ENCODE measurements at places on chromosomes 16 and 17.
A peak's percentile ranks its signal among the peaks of the same experiment; 100 is the strongest.

DNA sequence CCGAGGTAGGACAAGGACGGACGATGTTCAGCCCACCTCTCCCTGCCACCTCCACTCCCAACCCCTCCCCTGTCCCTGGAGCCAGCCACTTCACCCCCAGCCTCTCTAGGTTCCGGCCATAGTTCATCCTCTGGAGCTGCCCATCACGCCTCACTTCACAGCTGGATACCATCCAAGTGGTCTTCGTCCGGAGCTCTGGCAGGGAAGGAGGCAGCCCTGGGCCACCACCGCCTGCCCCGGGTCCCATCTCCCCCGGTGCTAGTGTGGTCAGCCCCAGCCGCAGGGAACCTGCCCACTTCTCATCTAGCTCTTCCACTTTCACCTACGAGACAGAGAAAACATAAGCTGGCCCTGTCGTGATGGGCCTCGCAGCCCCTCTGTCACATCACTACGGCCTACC lies 6.3 kb upstream of the GPS2 start:
- DNase-seq, result no peak

GRCh38 chr16:83851473-83851872 lies 43.7 kb downstream of the HSBP1 start:
- DNase-seq, result no peak

- no peak for DNase-seq
These were observed 44.2 kb downstream of the WDR45B start for GRCh38 chr17:82603981-82604448.

DNA sequence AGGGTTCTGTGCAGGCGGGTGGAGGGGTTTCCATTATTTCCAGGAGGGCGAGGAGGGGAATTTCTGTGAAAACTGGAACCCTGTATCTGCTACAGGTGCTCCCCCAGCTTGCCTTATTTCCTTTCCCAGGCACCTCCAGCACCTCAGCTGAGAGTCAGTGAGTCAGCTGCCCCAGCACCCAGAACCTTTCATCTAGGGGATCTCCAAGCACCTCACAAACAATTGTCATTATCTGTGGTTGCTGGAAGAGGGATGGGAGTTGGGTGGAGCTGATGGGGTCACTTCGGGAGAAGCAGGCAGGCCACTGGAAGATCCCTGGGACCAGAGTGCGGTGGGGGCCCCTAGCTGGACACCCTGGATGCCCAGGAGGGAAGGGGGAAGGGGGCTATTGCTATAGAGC lies 10.0 kb upstream of the CLUH start:
- no peak for DNase-seq

- no peak for DNase-seq
These were observed 11.8 kb downstream of the METTL9 start for GRCh38 chr16:21611198-21611555.

GRCh38 chr17:68200689-68201417 lies 47.0 kb upstream of the AMZ2 start:
- peak; percentile 60 for DNase-seq

GRCh38 chr17:83175119-83175821 lies 95.9 kb downstream of the METRNL start:
- no peak for DNase-seq

DNA sequence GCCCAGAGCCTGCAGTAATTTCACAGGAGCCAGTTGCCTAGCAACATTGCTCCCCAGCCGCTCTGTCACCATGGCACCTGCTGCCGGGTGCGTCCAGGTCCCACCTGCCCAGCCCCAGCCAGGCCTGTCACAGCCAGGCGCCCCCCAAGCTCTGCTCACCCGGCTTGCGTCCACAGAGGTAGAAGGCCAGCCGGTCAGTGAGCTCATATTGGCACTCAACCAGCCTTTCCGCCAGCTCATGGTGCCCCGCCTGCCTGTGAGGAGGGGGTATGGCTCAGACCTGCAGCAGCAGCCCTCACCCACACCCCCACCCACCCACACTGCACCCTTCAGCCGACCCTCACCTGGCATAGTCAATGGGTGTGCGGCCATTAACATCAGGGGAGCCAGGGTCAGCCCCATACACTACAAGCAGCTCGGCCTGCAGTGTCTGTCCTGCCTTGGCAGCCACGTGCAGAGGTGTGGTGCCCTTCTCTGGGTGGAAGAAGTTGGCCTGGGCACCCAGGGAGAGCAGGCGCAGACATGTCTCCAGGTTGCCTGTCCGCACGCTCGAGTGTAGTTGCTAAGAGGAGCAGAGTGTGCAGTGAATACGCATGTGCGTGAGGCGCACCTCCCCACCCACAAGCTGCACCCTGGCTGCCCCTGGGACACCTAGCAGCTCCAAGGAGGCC lies 7.7 kb downstream of the GIT1 start:
- DNase-seq, result no peak

- no peak for DNase-seq
These were observed 342.7 kb upstream of the TNRC6C start for GRCh38 chr17:77615703-77616253.

DNA sequence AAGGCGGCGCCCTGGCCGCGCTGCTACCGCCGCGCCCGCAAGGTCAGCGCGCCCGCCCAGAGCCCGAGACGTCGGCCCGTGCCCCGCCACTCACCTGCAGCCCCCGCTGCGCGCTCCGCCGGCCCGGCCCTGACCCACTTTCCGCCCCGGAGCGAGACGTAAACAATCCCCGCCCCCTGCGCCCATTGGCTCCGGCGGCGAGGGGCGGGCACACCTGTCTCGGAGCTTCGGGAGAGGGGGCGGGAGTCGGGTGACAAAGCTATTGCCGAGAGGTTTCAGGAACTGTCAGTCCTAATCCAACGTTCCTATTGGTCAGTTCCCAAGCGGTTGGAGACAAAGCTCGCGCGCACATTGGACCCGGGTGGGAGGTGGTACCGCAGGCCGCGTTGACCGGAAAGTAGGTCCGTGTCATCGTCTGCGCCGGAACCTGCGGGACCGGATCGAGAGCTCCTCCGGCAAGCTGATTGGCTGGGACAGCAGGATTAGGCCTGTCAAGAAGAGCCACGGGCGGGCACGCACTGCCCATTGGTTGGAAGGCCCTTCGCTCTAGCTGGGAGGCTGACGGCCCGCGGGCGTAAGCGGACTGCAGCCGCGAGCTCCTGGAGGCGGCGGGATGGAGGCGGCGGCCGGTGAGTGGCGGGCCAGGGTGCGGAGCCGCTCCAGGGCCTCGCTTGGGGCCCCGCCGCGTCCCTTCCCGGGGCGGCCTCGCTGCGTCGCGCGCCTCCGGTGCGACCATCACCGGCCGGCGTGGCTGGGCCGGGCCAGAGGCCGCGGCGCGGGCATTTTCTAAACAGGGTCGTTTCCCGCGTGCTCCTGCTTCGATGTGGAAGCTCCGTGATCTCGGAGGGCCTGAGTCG lies at the start of the genes NUBP2 and SPSB3:
Gene NUBP2 (plus strand): TSS at position 553 of the 857 bp plus-strand sequence. CDS start 61 bp downstream, at position 614.
Gene SPSB3 (minus strand): TSS at position 164 of the 857 bp plus-strand sequence. CDS start 1,088 bp downstream, outside the sequence.
- peak; percentile 100 for DNase-seq

GRCh38 chr17:79699386-79700036 lies 31.2 kb upstream of the ENPP7 start:
- no peak for DNase-seq

DNA sequence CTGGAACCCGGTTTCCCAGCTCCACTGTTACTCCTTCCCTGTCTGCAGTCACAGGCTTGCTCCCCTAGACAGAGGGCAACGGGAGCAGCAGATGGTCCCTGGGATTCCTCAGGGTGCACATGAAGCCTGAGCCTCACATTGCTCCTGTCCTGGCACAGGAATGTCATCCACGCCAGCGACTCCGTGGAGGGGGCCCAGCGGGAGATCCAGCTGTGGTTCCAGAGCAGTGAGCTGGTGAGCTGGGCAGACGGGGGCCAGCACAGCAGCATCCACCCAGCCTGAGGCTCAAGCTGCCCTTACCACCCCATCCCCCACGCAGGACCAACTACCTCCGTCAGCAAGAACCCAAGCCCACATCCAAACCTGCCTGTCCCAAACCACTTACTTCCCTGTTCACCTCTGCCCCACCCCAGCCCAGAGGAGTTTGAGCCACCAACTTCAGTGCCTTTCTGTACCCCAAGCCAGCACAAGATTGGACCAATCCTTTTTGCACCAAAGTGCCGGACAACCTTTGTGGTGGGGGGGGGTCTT lies 1.6 kb upstream of the DECR2 start:
- no peak for DNase-seq

DNA sequence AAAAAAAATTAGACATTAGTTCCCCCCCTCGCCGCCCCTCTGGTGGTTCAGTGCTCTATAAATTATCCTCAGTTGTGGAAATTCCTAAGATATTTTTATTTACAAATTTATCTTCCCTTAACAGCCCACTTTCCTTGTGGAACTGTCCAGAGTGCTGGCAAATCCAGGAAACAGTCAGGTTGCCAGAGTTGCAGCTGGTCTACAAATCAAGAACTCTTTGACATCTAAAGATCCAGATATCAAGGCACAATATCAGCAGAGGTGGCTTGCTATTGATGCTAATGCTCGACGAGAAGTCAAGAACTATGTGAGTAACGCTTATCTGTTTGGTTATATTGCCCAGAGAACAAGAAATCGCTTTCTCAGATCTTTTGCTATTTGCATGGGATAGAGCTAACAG lies 2.9 kb downstream of the KPNB1 start:
- no peak for DNase-seq

DNA sequence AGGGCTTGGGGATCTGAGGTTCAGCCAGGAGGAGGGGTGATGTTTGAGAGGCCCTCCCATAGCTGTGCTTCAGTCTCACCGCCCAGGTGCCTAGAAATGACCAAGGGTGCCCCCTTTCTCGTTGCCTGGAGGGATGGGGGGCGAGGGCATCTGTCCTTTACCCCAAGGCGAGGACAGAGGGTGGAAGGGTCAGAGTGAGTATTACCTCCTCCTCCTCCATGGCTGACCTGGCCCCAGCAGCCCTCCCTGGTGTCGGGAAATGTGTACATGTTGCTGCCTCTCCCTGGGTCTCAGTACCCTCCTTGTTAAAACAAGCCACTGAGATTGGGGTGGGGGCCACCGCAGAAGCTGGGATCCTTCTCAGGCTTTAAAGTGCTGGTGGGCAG lies 2.4 kb downstream of the NECAB2 start:
- no peak for DNase-seq

DNA sequence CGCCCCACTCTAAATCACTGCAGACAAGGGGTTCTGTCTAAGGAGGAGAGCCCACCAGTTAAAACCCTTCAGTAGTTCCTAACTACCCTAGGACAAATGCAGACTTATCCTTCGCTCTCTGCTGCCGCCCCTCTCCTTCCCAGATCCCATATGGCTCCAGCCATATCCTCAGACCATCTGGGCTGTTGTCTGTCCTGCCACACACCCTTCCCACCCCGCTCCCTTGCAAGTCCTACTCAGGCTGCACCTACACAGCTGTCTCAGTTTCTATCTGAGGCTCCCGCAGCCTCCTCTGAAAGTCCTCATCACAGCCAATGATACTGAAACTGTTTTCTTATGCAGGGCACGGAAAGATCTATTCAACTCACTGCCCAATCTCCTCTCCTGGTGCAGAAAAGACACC lies 720 bp upstream of the BCKDK start:
- DNase-seq, result no peak

DNA sequence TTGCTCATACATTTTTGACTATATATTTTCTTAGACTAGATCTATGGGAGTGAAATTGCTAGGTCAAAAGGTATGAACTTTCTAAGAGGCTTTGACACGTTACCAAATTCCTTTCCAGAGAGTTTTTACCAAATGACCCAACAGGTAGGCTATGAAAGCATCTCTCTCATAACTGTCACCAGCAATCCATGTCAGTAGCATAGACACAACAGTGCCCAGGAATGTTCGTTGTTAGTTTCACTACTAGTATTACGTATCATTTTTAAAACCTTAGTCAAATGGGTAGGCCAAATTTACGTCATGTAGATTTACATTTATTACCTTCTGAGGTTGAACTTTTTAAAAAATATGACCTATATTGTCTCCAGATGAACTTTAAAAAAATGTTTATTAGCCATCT lies 66.8 kb downstream of the MARCHF10 start:
- DNase-seq, result no peak

- no peak for DNase-seq
These were observed 66.7 kb downstream of the CCDC182 start for GRCh38 chr17:57678393-57678792.

DNA sequence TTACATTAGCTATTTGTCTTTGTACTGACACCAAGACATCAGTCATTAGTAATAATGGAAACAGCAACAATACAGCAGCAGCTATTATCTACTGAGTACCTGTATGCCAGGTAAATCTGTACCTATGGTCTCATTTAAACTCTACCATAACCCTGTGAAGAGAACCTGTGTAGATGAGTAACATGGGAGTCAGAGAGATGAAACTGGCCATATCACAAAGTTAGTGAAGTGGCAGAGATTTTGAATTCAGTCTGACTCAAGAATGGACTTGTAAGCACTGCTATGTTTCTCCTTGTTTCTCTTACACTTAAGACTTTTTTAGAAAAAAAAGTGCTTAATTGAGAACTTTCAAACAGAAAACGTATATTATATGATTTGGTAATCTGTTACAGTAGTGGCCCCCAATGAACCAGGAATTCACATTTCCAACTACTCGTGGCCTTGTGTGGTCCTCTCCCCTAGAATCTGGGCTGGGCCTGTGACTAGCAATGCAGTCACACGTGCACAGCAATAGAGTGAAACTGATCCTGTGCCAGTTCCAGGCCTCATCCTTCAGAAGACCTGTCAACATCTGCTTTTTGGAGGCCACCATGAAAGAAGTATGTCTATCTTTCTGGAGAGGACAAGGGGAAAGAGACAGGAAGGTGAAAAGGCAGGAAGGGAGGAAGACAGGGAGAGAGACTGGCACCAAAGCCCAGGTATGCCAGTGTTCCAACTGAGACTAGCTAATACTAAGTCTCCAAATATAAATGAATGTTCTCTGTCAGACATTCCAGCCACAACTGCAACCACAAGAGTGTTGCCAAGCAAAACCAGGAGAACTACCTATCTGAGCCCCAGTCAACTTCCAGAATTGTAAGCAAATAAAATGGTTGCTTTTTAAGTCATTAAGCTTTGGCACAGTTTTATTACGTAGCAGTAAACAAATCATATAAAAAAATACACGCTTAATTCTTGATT lies 12.0 kb downstream of the CRLF3 start:
- peak; percentile 56 for DNase-seq

DNA sequence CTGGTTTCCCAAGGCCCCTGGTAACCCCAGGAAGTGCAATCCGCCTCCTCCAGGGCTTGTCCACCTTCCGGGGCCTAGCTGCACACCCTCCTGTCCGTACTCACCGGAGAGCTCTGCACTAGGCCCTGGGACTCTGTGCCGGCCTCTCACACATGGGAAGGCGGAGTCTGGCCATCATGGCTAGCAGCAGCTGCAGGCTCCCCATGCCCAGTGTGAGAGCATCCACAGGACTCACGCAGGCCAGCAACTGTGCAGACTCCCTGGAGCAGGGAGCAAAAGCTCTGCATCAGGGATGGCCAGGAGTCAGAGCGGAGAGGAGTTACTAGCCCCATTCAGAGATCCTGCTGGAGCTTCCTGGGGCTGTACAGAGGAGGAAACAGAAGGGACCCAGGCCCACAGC lies 20.2 kb downstream of the FOXN1 start:
- DNase-seq, result no peak

GRCh38 chr16:11583166-11583565 lies 3.6 kb downstream of the LITAF start:
- peak; percentile 64 for DNase-seq

GRCh38 chr17:50865868-50866260 lies 290 bp downstream of the TOB1 start:
- no peak for DNase-seq
